ENCODE measurements at places on chromosomes 3 and 15.

DNA sequence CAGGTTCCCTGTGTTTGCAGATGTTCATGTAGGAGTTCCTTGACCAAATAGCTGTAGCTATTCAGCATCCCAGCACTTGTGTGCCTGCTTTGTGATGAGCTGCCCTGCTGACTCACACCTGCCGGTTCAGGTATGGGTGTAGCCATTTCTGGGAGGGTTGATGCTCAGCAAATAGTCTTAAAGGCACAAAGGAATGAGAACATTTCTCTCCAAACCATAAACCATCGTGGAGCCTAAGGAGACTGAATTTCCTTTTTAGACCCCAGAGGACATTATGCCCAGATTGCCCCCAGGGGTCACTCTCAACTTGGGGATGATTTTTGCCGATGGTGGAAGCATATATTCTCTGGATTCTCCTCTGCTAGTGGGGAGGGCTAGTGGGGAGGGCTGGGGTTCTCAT is 80.6 kb downstream of the ADAMTSL3 start:
- DNase-seq: no peak

DNA sequence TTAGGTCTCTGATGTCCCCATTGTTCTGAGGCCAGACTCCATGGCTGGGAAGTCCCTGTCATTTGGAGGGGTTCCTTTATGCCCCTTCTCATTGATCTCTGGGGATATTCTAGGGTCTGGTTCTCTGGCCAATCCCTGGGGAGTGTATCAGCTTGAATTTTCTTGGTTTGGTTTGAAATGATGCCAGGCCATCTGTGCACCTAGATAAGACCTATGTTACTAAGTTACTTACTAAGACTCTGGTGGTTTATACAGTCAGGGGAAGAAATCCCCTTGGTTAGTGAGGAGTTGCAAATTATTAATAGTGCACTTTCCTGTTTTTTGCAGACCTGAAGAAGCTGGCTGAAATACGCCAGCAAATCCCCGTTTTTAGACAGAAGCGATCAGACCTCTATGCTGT is 20.3 kb downstream of the NIT2 start:
- DNase-seq: no peak

- DNase-seq: no peak
Measured at GRCh38 chr3:52176951-52177700, 20.8 kb upstream of the ALAS1 start.

DNA sequence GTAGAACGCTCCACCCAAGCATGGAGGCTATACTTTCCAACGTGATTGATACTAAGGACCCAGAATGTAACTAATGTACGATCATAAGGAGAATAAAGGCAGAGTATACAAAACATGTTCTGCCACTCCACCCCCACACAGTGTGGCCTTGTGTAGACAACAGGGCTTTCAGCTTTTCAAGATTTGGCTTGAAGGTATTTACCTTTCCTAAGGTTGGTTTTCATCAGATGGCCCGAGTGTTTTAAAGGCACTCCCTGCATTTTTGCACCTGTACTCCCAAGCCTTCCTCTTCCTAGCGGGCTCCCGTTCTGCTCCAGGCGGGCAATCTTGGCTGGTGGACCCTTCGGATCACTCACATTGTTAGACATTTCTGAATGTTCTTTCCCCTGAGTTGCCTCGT is 4.6 kb downstream of the SATB1 start:
- no peak for DNase-seq

GRCh38 chr3:36172699-36173098 is 207.6 kb upstream of the STAC start:
- no peak for DNase-seq

All from activated CD4-positive, alpha-beta memory T cell treated with anti-CD3 and anti-CD28 coated beads for 36 hours (primary cell).